Activated T-helper 1 cell treated with Interleukin-2 at 50 U/mL for 16 hours (primary cell): ENCODE measurements at places on chromosomes 1 and 21.

DNA sequence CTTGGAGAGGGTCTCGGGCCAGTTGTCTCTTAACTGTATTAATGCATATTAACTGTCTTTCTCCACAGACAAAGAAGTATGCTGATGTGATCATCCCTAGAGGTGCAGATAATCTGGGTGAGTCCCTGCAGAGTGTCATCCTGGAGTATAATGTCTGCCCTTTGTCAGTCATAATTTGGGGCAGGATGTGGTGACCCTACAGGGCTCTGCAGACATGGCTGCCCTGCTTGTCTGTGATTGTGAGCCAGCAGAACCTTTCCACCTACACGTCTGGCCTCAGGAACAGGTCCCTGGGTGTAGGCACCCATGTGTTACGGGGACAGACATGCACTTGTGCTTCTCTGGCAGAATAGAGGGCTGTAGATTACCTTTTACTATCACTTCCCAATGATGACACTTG is 78.4 kb downstream of the UCK2 start:
- no peak for DNase-seq

DNA sequence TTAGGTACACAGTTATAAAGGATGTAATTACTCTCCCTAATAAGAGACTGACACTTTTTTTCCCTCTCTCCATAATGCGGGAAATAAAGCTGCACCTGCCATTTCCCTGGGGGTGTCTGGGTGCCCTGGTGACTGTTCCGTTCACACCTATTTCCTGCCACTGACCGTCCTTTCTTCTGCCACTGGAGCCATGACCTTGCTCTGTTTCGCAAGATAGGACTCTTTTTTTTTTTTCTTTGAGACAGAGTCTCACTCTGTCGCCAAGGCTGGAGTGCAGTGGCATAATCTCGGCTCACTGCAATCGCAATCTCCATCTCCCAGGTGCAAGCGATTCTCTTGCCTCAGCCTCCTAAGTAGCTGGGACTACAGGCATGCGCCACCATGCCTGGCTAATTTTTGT is 66.1 kb upstream of the SERBP1 start:
- DNase-seq: no peak

DNA sequence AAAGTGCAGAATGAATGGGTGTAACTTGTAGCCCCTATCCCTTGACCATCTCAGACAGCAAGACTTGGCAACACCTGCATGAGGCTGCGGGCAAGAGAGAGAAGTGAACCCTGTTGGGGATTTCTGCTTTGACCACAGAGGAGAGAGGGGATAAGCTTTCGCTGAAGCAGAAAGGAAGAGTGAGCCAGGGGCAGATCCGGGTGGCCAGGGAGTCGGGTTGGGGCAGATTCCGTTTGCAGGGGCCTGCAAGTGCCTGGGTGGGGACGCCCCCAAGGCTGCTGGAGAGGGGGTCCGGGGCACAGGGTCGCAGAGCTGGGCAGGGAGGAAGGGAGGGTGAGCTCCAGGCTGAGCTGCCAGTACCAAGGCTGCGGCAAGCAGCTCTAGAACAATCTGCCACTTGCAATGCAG is 25.3 kb upstream of the PIK3CD start:
- no peak for DNase-seq

- DNase-seq: no peak
These were observed 5.4 kb downstream of the UBE2J2 start for GRCh38 chr1:1268284-1268682.

- DNase-seq: no peak
These were observed 82.2 kb upstream of the BMP8A start for GRCh38 chr1:39409055-39409816.
